Suppressor macrophage (primary cell): ENCODE measurements at places on chromosomes 11 and 22.

GRCh38 chr11:63764679-63765647 lies 3.6 kb downstream of the ZFTA start:
- no peak for DNase-seq

GRCh38 chr22:46219636-46220035 lies 30.5 kb downstream of the CDPF1 start:
- no peak for DNase-seq

DNA sequence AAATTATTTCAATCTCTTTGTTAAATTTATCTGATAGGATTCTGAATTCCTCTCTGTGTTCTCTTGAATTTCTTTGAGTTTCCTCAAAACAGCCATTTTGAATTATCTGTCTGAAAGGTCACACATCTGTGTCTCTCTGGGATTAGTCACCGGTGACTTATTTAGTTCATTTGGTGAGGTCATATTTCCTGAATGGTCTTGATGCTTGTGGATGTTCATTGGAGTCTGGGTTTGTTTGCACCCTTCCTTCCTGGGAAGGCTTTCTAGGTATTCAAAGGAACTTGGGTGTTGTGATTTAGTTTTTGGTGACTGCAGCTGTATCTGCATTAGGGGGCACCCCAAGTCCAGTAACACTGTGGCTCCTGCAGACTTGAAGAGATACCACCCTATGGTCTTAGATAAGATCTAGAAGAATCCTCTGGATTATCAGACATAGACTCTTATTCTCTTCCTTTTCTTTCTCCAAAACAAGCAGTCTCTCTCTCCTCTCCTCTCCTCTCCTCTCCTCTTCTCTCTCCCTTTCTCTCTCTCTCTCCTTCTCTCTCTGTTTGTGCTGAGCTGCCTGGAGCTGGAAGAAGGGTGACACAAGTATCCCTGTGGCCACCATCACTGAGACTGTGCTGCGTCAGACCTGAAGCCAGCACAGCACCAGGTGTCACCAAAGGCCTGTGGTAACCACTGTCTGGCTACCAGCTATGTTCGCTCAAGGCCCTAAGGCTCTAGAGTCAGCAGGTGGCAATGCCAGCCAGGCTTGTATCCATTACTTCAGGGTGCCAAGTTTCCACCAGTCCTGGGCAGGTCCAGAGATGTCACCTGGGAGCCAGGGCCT lies 3.3 kb upstream of the HEPN1 start:
- no peak for DNase-seq

GRCh38 chr11:65016705-65017104 lies 2.7 kb downstream of the ARL2 start:
- DNase-seq: no peak

DNA sequence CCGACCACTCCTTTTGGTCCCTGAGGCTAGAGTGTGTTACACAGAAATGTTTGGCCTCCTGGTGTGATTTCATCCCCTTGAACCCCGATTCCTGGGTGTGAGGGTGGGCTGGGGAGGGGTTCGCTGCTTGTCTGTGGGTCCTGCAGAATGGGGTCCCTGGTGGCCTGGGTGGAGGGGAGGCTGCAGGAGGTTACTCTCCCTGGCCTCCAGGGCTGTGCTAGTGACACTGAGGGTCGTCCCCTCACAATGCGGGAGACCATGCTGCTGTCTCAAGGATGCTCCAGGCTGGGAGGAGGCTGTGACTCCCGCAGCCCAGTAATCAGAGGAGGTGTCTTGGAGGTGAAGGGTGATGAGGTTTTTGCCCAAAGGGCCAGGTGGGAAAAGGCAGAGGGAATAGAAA lies 17.0 kb upstream of the OMP start:
- DNase-seq: no peak

GRCh38 chr11:63613517-63614135 lies 607 bp downstream of the PLAAT3 start:
- DNase-seq: no peak

DNA sequence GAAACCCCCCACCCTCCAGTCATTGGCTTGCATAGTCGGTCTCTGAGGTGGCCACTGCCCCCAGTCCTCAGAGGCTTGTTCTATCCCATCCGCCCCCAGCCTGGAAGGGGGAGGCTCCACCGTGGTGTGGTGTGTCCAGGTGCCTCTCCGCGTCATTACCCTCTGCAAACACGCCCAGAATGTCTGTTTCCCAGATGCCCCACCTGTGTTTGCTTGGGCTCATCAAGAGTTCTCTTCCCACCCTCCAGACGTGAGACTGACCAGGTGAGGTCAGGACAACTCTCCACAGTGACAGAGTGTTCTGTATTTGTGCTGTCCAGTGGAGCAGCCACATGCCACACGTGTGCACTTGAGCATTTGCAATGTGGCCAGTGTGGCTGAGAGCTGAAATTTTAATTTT lies 24.9 kb downstream of the LRRC10B start:
- DNase-seq: no peak

DNA sequence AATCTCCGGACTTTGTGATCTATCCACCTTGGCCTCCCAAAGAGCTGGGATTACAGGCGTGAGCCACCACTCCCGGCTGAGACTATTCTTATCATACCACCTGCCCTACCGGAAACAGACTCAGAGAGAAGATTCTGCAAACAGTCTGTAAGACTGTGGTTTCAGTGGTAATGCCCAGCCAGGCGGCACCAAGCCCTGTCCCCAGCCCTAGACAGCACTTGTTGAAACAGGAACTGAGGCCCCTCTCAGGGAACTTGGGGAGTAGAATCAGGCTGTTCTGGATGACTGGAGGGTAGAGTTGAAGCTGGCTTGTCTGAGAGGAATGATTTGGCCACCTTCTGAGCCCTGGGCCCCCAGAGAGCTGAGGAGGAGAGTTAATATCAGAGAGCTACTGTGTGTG lies 1.3 kb upstream of the INSC start:
- peak; percentile 35 for DNase-seq

- no peak for DNase-seq
These were observed 1.3 kb upstream of the SYT13 start for GRCh38 chr11:45287316-45287903.

DNA sequence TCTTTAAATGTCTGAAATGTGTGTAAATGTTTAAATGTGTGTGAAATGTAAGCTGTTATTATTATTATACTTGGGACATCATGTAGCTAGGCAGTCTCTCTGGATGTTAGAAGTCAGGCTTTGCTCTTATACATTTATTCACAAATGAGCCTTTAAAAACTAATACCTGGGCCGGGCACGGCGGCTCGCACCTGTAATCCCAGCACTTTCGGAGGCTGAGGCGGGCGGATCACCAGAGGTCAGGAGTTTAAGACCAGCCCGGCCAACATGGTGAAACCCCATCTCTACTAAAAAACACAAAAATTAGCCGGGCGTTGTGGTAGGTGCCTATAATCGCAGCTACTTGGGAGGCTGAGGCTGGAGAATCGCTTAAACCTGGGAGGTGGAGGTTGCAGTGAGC lies 21.7 kb upstream of the CTTN start:
- DNase-seq: no peak

- DNase-seq: no peak
These were observed 32.2 kb downstream of the SBF2 start for GRCh38 chr11:10261821-10262220.

- DNase-seq: peak; percentile 4
These were observed 96.2 kb downstream of the RASSF10 start for GRCh38 chr11:13105237-13105844.

GRCh38 chr11:64241491-64242374 lies 838 bp downstream of the FKBP2 start:
- DNase-seq: peak; percentile 47

DNA sequence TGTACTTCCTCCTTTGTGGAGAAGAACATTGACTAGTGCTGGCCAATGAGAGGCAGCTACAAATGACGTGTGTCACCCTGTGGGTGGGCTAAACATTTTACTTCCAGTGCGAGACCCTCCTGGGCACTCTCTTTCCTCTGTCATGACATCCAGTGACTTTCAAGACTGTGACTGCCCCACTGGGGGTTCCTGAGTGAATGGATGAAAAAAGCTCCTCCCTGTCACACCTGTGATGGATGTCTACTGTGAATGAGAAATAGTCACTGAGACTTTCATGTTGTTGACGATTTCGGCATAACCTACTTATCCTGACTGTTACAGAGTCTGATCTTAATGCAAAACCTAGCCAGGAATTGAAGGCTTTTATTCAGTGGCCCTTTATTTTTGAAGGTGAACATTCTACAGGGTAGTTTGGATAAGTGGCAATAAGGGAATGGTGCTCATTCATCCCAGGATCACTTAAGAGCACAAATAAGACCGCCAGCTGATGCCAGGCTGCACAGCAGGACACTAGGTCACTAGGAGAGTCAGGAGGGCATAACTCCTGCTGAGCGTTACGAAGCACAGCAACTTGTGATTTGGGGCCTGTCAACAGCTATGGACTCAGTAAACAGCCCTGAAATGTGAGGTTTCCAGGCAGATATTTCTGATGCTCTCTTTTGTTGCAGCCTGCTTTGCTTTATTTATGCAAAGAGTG lies 636.6 kb downstream of the NTM start:
- DNase-seq: no peak

GRCh38 chr11:70853068-70853769 lies 399.2 kb downstream of the SHANK2 start:
- DNase-seq: no peak

- no peak for DNase-seq
These were observed 863 bp downstream of the YIF1A start for GRCh38 chr11:66287889-66288670.

DNA sequence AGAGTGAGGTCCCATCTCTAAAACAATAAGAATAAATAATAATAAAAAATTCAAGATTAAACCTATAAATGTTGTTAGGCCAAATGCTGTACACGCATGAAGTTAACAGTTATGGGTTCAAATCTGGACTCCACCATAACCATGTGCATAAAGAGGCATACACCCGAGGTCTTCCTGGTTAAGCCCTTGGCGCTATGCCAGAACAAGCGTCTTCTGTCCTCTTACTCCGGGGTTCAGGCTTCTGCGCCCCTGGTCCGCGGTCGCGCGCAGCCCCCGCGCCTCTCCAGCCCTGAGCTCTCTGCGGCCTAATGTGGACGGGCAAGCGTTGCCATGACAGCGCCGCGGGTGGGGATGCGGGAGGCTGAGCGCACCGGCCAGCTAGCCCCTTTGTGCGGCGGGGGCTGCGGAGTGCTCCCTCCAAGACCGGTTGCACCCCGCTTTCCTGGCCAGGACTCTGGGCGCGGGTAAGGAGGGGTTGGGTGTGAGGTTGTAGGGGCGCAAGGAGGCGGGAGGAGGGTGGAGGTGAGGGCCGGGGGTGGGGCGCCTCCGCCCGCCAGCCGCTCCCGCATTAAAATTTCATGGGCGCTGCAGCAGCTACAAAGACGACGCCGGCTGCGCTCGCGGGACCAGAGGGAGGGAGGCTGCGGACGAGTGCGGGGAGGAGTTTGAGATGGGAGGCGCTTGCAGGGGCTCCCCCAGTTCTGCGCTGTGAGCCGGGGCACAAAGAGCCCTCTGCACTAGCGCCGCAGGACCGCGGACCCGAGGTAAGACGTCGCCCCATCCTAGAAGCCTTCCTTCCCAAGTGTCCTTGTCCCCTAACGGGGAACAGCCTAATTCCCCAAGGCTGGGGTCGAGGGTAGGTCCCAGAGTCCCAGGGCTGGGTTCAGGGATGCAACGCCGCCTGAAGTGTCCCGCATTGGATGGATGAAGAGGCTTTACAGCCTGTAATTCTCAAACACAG lies at the start of gene MIAT:
TSS of gene MIAT (plus strand) at position 698 of the 961 bp plus-strand sequence.
- DNase-seq: peak; percentile 57

DNA sequence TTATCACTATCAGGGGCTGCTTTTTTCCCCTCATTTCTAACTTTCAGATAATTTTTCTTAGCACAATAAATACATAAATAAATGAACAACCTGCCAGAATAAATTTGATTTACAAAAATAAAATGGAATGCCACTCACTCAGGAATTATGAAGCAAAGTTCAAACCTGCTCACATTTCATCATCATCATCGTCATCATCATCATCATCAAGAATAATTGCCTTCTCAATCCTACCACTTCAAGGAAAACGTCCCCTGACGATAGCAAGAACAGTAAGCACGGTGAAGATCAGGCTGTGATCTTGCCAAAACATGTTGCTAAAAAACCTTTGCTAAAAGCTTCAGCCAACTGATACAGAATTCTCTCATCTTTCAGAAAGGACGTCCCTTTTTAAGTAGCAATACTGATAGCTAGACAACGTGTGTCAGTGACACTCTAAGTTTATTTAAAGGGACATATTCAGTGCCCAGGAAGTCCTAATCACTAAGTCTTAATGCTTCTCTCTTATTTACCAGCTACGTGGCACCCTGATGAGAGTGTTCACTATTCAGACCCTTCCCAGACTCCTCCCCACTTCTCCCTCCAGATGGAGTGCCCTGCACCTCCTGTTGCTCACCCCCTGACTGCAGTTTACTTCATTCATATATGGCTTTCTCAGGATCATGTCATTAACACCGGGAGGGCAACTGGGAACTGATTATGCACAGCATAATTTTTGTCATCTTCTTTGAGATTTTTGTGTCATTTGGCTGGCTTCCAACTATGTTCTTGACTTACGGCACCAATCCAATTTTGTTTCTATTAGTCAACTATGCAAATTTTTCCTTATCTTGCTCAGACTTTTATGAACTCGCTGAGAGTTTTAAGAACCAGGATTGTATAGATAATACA lies 200.1 kb upstream of the GUCY1A2 start:
- no peak for DNase-seq

DNA sequence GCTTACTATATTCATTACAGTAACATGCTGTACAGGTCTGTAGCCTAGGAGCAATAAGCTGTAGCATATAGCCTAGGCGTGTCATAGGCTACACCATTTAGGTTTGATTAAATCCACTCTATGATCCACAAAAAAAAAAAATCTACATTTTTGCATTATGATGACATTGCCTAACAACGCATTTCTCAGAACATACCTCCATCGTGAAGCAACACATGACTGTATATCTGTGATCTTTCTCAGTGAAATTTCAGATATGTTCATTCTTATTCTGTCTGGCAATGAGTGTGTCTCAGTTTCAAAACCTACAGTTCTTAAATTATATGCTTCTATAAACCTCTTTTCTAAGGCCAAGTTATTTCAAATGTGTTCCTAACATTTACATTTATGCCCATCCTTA lies 140.3 kb downstream of the CADM1 start:
- DNase-seq: no peak

DNA sequence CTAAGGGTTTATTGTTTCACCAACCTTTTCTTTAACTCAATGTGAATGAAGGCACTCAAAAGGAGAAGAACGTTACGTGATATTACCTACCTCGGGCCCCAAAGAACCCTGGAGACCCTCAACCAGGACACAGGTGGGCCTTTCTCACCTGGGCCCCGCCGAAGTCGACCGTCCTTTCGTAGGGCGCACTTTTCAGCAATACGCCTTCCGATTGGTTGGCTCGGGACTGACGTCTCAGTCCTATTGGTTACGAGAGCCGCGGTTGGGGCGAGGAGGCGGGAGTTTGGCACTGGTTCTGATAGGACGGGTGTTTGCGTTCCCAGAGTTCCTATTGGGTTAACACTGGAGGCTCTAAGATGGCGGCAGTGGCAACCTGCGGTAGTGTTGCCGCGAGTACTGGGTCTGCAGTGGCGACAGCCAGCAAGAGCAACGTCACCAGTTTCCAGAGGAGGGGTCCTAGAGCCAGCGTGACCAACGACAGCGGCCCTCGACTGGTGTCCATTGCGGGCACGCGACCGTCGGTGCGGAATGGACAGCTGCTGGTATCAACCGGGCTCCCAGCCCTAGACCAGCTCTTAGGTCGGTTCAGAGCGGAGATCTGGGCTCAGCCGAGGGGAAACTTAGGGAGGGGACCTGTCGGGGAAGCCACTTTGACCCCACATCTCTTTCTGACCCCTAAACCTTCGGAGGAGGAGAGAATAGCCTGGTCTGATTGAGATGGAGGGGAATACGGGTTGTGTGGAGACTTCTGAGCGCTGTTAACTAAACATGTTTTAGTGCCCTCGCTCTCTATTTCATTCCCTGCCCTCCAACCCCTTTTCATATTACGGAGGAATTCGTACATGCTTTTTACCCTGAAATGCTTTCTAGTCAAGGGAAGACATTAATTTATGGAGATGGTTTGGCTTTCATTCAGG lies at the start of the genes ELP4 and IMMP1L:
TSS of gene ELP4 (plus strand) at position 339 of the 917 bp plus-strand sequence. CDS start at position 357, 18 bp downstream.
TSS of gene IMMP1L (minus strand) at position 194 of the 917 bp plus-strand sequence. CDS start 46,346 bp downstream, outside the sequence.
- DNase-seq: peak; percentile 95
